ENCODE measurements at places on chromosomes 2 and 18.

DNA sequence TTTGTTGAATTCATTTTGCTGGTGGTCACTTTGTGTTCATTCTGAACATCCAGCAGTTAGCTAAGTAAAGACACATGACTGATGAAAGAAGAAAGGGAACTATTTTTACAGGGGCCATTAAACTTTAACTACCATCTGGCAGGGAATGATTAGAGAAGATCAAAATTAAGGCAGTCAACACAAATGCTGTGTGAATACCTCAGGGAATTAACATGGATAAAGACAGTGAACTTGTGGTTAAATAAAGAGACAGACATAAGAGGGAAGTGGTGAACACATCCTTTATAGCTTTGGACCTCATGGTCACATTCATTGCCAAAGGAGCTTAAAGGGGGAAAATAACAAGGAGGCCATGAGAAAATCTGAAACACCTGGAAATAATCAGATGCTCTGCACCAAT lies 52.6 kb upstream of the ATP5MC3 start:
- no peak for DNase-seq

DNA sequence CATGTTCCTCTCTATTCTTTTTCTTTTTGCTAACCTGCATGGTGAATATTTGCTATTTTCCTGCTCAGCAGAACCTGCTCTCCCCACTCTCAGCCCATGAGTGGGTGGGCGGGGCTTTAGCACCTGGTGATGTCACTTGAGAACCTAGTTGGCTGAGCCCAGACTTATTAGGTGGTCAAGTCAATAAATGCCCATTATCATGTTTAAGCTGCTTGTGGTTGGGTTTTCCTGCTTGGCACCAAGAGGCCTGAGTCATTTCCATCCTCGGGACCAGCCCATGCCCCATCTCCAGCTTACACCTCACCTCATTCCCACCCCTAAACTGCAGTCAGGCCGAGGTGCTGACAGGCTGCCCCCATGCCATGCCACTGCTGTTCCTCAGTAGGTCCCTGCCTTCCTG lies 226.6 kb downstream of the ANKRD30B start:
- DNase-seq = no peak

DNA sequence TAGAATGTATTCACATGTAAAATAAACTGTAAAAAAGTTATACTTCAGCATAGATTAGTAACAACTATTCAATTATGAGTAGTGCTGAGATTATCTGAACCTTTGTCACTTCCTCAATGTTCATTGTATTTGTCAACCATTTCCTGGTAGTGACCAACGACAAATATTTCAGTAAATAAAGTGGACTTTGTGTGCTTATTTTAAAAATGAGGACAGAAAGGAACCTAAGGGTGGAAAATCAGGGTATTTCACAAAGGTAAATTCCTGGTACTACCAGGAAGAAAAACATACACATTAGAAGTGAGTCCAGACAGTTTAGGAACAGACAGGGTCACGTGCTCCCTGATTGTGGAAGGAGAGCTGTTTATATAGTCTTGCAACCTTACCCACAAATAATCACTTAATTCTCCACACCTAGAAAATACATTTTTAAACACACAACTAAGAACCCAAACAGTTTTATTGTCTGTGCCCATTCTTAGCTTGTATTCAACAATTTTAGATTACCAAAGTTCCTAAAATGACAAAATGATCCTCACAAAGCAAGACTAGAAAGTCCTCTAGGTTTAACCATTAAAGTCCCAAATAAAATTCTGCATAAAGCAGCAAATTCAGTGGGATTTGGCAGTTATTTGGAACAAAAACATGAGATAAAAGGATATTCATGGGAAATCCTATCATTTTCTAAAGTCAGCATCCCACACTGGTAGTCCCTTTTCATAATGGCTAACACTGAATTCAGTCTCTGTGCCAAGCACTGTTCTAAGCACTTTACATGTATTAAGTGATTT lies 28.2 kb downstream of the PELI1 start:
- no peak for DNase-seq

DNA sequence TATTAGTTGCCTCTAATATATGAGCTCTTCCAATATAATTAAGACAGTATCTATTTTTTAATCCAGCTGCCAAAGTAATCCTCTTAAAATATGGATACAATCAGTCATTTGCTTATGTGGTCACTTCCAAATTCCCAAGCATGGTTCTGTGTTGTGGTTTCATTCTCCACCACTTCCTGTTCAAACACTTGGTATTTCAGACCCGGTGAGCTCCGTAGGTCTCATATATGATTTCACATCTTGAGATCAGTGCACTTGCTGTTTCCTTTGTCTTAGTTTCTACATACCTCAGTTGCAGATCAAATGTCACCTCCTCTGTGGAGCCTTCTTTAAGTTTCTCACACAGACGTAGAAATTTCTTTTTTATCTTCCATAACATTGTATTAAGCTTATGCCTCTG lies 254.2 kb downstream of the KCNS3 start:
- DNase-seq = no peak

- DNase-seq = no peak
These were observed 1030.2 kb downstream of the TMEM182 start for GRCh38 chr2:103792042-103792441.

DNA sequence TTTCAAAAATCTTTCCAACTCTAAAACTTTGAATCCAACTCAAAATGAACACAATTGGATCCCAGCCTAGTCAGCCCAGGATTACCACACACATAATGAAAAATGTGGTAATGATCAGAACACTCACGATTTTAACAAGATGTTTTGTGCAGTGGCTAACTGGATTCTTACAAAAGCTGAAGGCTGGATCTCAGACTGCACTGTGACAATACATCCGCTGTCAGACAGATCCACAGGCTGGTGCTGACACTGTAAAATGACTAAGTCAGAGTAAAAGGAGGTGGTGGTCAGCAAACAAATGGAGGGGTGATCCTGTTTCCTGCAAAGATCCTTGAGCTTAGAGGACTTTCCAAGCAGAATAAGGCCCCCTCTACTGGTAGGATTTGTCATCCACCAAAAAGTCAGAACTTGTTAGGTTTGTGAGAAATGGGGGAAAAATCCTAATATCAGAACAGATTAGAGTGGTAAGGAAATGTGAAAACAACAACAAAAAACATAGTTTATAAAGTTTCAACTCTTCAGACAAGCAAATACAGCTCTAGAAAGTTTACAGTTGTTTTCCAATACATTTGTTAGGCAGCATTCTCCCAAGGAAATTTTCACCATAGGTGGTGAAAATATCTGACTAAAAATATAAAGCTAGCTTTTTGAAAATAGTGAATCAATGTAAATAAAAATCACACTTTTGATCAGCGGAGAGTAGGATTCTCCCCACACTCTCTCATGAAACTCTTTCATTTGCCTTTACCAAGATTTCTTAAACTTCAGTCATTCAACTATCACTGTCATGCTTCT lies 211.9 kb downstream of the AGPS start:
- no peak for DNase-seq

DNA sequence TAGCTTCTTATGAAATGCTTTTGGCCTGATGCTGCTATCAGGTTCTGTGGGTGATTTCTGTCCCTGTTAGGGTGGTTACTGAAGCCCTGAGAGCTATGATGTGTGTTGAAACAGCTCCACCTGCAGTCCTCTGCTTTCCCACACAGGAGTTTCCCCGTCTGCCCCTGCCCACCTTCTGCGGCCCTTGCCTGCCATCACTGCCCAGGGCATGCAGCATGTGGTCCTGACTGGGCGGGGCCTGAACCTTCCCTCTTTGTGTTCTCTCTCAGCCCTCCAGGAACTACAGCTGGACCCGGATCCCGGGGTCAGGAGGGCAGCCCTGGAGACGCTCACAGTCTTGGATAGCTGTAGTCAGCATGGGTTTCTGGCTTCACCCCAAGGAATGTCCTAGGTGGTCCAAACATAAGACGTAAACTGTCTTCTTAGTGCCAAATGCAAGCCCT lies 21.4 kb downstream of the HJURP start:
- no peak for DNase-seq

GRCh38 chr2:166725927-166726924 lies 162.1 kb upstream of the XIRP2 start:
- DNase-seq = no peak

DNA sequence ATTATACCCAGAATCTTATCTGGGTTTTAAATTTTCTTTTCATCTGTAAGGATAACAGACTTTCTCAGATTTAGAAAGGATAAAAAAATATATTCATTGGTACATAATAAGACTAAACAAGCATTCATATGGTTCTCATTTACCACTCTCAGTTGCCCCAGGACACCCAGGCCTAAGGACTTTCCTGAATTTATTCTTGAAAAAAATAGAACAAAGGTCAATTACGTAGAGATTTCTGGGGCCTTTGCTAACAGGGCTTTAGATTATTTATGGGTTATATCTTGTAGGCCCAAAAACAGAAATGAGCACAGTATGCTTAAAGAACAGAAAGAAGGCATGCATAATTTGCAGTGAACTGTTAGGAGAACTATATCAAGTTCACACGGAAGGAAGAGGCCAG lies 269.0 kb upstream of the COL3A1 start:
- DNase-seq = no peak

GRCh38 chr2:47277187-47277586 lies 122.1 kb upstream of the STPG4 start:
- no peak for DNase-seq

GRCh38 chr18:32057624-32058165 lies 34.0 kb upstream of the RNF138 start:
- no peak for DNase-seq

DNA sequence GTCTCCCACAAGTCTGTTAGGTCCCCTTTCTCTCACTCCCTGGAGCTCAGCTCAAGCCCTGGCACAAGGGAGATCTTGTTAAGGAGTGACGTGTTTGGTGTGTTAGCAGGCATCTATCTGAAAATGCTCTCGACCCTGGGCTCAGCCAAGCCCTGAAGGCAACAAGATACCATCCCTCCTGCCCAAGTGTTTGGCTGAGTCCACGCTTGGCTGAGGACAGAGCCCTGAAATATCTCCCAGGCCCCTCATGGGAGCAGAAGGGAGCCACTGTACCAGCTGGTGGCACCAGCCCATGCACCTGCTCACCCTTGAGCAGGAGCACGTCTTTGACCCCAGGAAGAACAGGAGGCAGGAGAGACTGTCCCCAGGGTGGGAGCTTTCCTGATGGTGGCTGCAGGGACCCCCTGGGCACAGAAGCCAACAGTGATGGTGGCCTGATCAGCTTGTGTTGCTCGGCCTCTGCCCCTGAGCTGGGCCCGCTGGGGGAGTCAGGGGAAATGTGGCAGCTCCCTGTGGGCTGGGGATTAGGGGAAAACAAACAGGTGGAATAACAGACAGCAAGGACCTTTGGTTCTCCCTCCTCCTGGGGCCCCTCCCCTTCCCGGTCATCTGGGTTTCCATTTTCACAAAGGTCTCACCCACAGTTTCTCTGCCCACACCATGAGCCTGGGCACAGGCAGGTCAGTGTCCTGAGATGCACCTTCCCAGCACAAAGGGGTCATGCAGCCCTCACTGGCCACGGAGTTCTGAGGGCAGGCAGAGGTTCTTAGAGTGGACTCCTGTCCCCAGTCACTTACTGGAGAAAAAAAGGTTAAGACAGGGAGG lies 91.6 kb downstream of the RHOB start:
- DNase-seq = no peak

- no peak for DNase-seq
These were observed 87.1 kb downstream of the ACKR3 start for GRCh38 chr2:236656721-236657120.

DNA sequence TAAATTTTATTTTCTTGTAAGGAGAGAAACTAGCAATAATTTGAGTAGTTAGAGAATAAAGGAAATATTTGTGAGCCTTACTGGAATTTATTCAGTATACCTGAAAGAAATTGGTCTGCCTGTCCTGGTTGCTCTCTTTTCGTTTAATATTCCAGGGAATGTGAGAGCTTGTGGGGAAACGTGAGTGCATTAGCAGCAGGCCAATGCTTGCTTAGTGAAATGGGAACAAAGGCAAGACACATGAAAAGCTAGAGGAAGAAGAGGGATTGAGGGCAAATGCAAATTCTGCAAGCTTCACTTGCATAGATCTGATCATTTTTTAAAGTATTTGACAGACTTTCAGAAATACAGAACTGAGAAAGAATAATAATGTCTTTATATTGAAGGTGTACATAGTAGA lies 111.0 kb downstream of the ERBB4 start:
- DNase-seq = no peak

DNA sequence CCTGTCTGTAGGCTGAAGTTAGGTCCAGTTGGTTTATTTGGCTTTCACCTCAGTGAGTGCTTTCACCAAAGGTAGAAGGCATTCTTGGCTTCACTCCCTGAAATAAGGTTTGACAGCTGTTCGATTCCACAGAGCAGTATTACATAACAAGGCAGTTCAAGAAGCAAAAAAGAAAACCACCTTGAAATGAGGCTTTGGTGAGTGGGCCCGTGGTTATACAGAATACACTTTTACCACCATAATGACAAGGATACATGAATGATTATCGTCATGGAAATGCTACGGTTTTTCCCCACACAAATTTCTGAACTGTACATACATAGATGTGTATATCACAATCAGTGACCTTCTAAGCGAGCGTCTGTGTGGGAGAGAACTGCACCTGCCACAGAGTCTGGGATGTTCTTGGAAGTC lies 80.0 kb upstream of the CHRNA1 start:
- no peak for DNase-seq

DNA sequence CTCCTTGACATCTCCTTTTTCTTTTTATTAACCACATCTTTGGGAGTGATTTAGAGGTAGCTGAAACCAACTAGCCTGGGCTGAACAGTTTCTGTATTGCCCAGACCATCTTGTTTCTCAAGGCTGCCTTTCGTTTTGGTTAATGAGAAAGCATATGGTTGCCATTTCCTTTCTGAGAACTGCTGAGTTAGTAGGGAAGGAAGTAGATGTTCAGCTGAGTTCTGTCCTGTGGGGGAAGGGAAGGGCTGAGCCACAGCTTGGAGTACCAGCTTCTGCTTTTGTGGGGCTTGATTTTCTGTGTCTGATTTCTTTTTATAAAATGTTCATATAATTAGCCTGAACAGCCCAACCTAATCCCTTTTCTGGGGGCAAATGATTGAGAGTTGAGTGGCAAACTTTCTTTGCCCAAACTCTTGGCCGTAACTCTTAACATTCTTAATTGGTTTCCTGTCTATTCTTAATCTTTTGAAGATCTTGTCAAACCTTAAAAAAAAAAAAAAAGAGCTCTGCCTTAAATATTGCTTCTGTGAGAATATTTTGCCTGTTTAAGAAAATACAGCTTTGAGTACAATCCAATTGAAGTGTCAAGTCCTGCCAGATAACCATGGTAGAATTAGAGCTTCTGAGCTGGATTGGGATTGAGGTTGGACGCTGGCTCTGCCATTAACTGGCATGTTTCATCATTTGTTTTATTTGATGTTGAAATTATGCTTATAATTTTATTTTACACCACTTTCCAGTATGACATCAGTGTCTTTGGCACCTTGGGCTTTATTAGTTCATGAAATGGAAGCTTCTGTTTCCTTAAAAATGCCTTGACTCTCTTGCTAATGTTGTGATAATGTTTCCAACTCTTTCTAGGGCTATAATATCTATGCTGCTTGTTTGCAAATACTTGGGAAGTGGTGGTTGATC lies 1.9 kb upstream of the NABP1 start:
- peak; percentile 49 for DNase-seq

Measured in activated CD4-positive, alpha-beta T cell treated with anti-CD3 and anti-CD28 coated beads, Interleukin-2, amount 50 U/mL, for 1 hour (primary cell).